ENCODE measurements at places on chromosomes 3 and 15.

DNA sequence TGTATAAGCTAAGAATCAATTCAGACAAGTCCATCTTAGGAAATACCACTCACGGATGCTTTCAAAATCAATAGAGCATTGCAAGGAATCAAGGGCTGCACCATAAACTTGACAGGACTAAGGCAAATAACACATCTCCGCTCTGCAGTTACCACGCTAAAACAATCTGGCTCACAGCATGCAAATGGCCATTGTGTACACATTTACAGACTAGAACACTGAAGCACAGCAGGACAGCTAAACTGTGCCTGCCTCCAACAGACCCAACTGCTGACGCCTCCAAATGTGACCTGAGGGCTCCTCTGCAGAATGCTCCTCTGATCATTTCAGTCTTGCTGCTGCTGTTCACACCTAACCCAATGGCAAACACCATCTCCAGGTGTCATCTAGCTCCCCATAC lies 104.3 kb downstream of the MEX3B start:
- no peak overlapping the region for H3K4me3 ChIP-seq
- no peaks in the 10 kb centered on the region for H3K27me3 ChIP-seq
- no peak overlapping the region for H3K27ac ChIP-seq
- H3K4me1 ChIP-seq, result no peaks in the 10 kb centered on the region

GRCh38 chr3:35744419-35744818 lies 105.1 kb downstream of the ARPP21 start:
- H3K27me3 ChIP-seq, result no peaks in the 10 kb centered on the region
- no peaks in the 10 kb centered on the region for H3K36me3 ChIP-seq
- H3K27ac ChIP-seq, result no peak overlapping the region
- H3K4me3 ChIP-seq, result no peak overlapping the region

DNA sequence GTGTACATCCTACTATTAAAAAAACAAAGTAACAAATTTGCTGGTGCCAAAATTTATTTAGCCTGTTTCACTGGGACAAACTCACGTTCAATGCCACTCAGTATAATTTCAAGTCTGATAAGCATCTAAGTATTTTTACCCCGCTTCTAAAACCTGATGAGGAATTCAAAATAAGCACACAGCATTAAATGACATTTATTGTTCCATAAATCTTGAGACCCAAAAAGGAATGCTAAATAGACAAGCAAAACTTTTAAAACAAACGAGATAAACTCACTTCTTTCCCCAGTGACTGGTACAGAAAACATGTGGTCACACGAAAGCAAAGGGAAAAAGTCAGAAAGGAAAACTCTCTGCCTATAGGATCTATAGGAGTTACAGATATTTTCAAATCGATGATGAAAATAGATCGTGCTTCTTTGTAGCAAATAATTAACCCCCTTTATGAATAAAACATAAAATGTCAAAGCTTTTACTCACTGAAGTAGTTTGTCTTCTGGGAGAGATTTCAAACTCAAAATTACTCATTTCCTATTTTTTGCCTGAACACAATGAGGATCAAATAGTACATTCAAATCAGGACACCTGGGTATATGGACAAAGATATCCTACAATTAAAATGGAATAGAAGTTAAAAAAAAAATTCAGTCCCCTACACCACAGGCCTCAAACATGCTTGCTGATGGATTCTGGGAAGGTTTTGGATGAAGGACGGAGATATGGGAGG lies 51.7 kb downstream of the UBP1 start:
- DNase-seq, result no peak
- H3K27me3 ChIP-seq, result no peaks in the 10 kb centered on the region
- no peak overlapping the region for H3K4me3 ChIP-seq
- H3K36me3 ChIP-seq, result no peaks in the 10 kb centered on the region
- H3K27ac ChIP-seq, result no peak overlapping the region

DNA sequence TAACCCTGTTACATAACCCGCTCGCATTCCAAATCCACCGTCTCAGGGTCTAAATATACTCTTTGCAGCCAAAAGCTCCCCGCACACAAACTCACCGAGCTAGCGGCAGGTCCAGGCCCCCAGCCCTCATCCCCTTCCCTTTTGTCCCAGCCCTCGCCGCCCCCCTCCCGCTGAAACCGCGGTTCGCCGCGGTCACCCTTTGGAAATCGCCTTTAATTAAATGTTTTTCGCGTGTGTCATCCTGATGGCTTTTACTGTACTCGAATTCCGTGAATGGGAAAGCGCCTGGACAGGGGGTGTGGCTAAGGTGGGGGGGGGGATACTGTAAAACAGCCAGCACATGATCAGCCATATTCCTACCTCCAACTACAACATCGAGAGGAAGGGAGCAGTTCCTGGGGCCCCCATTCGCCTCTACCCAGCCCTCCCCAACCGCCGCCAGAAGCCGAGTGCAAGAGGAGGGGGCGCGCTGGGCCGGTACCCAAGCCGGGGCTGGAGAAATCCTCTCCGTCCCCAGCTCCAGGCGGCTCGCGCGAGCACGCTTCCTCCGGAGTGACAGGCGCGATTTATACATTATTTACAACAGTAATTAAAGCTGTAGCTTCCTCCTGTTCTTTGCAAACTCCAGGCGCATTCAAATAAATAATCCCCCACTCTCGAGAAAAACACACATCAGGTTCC lies 1.7 kb downstream of the RORA start:
- DNase-seq, result no peak
- peak overlapping the region; percentile 81 for H3K27ac ChIP-seq
- peak overlapping the region; percentile 92 for H3K4me3 ChIP-seq
- H3K4me1 ChIP-seq, result peaks cover 38% of the 10 kb centered on the region
- no peaks in the 10 kb centered on the region for H3K27me3 ChIP-seq

- DNase-seq, result no peak
- H3K27ac ChIP-seq, result no peak overlapping the region
- H3K27me3 ChIP-seq, result no peaks in the 10 kb centered on the region
- no peak overlapping the region for H3K4me3 ChIP-seq
Measured at GRCh38 chr3:121724130-121724529, 25.4 kb downstream of the GOLGB1 start.

DNA sequence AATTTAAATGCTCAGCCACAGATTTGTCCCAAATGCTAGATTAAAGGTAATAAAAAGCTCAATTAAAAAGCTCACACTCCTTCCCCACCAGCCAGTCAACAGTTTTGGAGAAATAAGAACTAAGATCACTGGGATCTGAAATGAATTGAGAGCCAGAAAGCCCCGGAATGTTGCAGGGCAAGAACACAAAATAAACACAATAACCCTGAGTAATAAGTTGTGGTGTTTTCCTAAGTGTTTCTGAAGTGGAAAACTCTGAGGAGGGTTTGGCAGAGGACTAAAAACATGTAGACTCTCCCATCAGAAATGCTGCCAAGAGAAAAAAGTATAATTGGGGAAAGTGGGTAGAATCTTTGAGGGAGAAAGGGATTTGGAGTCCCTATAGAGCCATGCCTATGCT lies 127.8 kb downstream of the ABI3BP start:
- no peaks in the 10 kb centered on the region for H3K36me3 ChIP-seq
- H3K4me1 ChIP-seq, result no peaks in the 10 kb centered on the region
- H3K4me3 ChIP-seq, result no peak overlapping the region
- H3K27me3 ChIP-seq, result no peaks in the 10 kb centered on the region

GRCh38 chr15:65211482-65211982 lies 259 bp upstream of the CILP start:
- peaks cover 29% of the 10 kb centered on the region for H3K4me1 ChIP-seq
- peak overlapping the region; percentile 41 for H3K27ac ChIP-seq
- H3K27me3 ChIP-seq, result no peaks in the 10 kb centered on the region
- H3K36me3 ChIP-seq, result no peaks in the 10 kb centered on the region
- peak; percentile 51 for DNase-seq

GRCh38 chr3:42081838-42082473 lies 9.2 kb upstream of the TRAK1 start:
- no peak overlapping the region for H3K4me3 ChIP-seq
- H3K4me1 ChIP-seq, result peaks cover 58% of the 10 kb centered on the region
- H3K27me3 ChIP-seq, result no peaks in the 10 kb centered on the region
- H3K36me3 ChIP-seq, result no peaks in the 10 kb centered on the region
- no peak for DNase-seq

Data from gastrocnemius medialis (tissue), 4 donors.